ENCODE measurements at places on chromosomes 11 and 22. TPM values are rescaled to one million over a fixed set of nuclear protein-coding genes. Genes with fewer than 3 reads are reported as not detected.

NRGN gene
- 11.6 TPM for total RNA-seq

- peak overlapping the region; percentile 90 for H3K27ac ChIP-seq
- DNase-seq = peak; percentile 83
- H3K27me3 ChIP-seq = no peaks in the 10 kb centered on the region
- H3K4me3 ChIP-seq = peak overlapping the region; percentile 83
- peaks cover 52% of the 10 kb centered on the region for H3K4me1 ChIP-seq
Measured at GRCh38 chr11:65639623-65640482, 2.0 kb downstream of the SIPA1 start.

- no peaks in the 10 kb centered on the region for H3K27me3 ChIP-seq
- H3K36me3 ChIP-seq = peaks cover 16% of the 10 kb centered on the region
- no peak for DNase-seq
- H3K4me3 ChIP-seq = no peak overlapping the region
- peak overlapping the region; percentile 77 for H3K27ac ChIP-seq
- peaks cover 62% of the 10 kb centered on the region for H3K4me1 ChIP-seq
Measured at GRCh38 chr11:114158421-114158820, 98.9 kb downstream of the ZBTB16 start.

DNA sequence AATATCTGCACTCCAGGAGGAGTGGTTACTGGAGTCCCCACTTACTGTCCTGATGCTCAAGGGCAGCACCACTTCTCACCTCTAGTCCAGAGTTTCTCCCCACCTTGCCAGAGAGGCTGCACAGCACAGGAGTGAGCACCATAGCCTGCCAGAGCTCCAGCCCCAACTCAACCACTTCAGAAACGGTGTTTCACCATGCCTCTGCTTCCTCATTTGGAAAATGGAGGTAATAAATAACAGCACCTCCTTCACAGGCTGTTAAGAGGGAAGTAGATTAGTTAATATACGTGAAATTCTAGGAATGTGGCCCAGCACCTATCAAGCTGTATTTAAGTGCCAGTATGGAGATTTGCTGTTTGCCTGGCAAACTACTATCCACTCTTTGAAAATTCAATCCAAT is 63.0 kb downstream of the GALNT18 start:
- no peaks in the 10 kb centered on the region for H3K27me3 ChIP-seq
- no peak for DNase-seq
- H3K36me3 ChIP-seq = no peaks in the 10 kb centered on the region
- H3K4me1 ChIP-seq = no peaks in the 10 kb centered on the region
- H3K27ac ChIP-seq = no peak overlapping the region

GRCh38 chr11:116328851-116329250 is 443.9 kb downstream of the BUD13 start:
- H3K36me3 ChIP-seq = no peaks in the 10 kb centered on the region
- H3K27me3 ChIP-seq = no peaks in the 10 kb centered on the region
- H3K4me3 ChIP-seq = no peak overlapping the region

GRCh38 chr22:31227186-31227585 is 15.1 kb downstream of the LIMK2 start:
- peaks cover 34% of the 10 kb centered on the region for H3K36me3 ChIP-seq
- H3K27ac ChIP-seq = peak overlapping the region; percentile 22
- DNase-seq = no peak
- no peak overlapping the region for H3K4me3 ChIP-seq

DNA sequence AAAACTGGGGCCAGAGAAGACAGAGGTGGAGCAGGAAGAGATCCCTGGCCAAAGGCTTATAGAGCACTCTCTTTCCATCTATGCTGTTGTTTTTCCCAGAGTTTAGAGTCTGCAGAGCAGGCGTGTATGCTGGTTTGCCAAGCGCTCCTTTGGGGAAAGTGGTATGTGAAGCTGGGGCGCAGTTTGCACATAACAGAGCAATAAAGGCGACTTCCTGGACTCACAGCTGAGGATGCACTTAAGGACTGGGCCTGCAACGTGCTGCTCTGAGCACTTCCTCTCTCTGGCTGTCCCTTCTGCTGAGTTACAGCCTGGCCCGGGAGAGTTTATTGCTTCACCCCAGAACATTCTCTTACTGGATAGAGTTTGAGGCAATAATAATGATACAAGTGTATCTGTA is 41.7 kb downstream of the THAP12 start:
- no peak overlapping the region for H3K4me3 ChIP-seq
- H3K27me3 ChIP-seq = no peaks in the 10 kb centered on the region

TEX12 gene
- 0.20 TPM for total RNA-seq

DNA sequence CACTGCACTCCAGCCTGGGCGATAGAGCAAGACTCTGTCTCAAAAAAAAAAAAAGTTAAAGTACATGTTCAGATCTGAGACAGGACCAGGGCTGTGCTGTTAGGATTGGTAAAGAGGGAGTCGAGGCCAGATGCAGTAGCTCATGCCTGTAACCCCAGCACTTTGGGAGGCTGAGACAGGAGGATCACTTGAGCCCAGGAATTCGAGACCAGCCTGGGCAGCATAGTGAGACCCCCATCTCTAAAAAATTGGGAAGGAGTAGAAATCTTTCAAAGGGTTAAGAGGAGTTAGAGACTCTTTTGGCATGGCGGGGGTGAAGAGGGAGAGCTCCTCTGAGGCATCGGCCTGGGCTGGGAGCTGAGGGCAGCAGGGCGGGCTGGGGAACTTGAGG is 11.8 kb downstream of the SLC25A45 start:
- no peaks in the 10 kb centered on the region for H3K27me3 ChIP-seq
- H3K4me1 ChIP-seq = peaks cover 4% of the 10 kb centered on the region
- DNase-seq = no peak
- no peak overlapping the region for H3K27ac ChIP-seq
- H3K36me3 ChIP-seq = no peaks in the 10 kb centered on the region

DNA sequence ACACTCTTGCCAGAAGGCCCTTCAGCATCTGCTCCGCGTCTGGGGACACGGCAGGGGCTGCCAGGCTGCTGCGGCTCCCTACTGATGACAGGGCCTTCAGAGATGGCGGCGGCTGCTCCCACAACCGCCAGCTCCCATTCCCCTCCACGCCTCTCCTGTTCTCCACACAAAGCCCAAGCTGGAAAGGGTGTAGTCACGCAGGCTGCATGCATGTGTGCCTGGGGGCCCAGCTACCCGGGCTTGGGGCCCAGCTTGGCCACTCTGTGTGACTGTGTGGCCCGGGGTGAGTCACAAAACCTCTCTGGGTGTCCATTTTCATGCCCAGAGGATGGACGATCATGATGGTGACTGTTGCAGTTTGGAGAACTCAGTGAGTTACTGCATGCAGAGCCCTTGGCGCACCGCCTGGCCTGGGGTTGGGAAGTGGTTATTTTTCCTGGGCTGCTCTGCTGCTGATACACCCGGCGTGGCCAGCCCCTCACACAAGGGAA is 31.7 kb upstream of the PARVB start:
- peaks cover 59% of the 10 kb centered on the region for H3K36me3 ChIP-seq
- no peak for DNase-seq
- H3K27ac ChIP-seq = no peak overlapping the region
- H3K4me3 ChIP-seq = no peak overlapping the region
- H3K27me3 ChIP-seq = no peaks in the 10 kb centered on the region
- H3K4me1 ChIP-seq = peaks cover 29% of the 10 kb centered on the region

EXPH5 gene
- 2.0 TPM for total RNA-seq

CCDC87 gene
- total RNA-seq = 0.08 TPM

DNA sequence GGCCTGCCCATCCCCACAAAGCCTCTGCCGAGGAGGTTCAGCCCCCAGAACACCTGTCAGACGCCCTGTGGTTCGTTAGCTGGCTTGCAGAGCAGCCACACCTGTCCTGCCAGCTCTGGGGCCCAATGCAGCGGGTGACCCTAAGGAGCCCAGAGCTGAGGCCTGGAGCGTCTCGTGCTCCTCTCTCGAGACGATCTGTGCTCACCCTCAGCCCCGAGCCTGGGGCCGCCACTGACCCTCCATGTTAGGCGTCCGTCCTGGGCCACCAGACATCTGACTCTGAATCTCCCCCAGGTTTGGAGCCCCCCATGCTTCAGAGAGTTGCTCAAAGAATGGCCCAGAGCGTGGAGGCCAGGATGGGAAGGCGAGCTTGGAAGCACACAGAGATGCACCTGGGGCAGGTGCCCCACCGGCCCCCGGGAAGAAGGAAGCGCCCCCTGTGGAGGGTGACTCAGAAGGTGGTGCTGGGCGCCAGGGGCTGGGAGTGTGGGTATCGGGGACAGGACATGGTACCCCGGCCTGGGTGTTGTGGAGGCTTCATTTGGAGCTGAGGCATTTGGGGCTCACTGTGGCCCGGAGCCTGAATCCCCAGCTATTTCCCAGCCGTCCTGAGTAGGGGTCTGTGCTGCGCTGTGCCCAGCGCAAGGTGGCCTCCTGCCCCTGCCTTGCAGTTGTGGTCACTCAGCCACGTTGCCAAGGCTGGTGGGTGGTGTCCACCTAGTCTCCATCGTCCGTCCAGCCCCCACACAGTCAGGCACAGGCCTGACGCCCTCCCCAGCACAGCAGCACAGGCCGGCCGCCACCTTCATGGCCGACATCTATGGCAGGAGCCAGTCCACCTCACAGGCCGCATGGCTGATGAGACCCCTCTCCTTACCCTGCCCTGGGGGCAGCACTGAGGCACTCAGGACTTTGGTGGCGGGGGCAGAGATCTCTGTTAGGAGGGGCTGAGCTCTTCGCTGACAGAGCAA is 36.2 kb downstream of the SBF1 start:
- no peak for DNase-seq
- peaks cover 3% of the 10 kb centered on the region for H3K4me1 ChIP-seq
- H3K4me3 ChIP-seq = no peak overlapping the region
- H3K27me3 ChIP-seq = no peaks in the 10 kb centered on the region
- peak overlapping the region; percentile 64 for H3K27ac ChIP-seq
- peaks cover 8% of the 10 kb centered on the region for H3K36me3 ChIP-seq

DNA sequence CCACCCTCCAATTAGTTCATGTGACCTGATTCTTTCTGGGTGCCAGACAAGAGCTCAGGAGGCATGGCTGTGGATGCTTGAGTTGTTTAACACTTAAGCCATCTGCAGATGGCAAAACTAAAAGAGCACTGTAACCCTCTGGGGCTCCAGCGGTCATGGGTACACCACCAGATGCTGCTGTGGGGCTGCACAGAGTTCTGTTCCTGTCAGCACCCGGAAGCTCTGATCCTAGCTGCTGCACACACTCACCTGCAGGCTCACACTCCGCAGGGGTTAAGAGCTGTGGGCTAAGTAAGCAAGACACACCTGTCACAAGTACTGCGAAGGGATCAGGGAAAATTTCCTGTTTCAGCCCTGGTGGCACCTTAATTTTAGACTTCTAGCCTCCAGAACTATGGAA is 307.8 kb downstream of the C11orf87 start:
- DNase-seq = no peak
- no peaks in the 10 kb centered on the region for H3K27me3 ChIP-seq
- H3K4me1 ChIP-seq = no peaks in the 10 kb centered on the region
- no peak overlapping the region for H3K4me3 ChIP-seq
- no peaks in the 10 kb centered on the region for H3K36me3 ChIP-seq

DNA sequence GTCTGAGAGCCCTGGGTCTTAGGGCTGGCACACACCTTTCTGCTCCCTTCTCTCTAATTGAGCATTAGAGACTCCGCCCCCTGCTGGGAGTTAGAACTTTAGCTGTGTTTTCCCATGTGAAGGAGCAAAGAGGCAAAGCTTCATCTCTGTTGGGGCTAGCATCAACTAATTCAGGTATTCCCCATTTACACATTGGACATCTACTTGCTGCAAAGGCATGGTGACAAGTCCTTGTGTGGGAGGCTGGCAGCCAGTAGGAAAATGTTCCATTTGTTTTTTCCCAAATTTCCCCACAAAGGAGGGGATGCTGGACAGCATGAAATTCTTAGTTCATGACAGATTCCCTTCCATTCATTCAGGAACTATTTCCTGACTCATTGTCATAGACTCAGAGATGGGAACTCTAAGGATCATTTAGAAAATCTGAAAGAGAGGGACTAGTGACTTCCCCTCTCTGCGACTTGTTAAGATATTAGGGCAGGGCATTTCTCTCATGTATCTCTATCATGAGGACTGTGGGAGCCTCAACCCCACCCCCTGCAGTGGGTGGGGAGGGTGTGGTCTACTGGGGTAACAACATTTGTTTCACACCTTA is 3.6 kb downstream of the CD44 start:
- H3K27ac ChIP-seq = peak overlapping the region; percentile 28
- H3K27me3 ChIP-seq = no peaks in the 10 kb centered on the region
- peak; percentile 26 for DNase-seq
- H3K36me3 ChIP-seq = peaks cover 69% of the 10 kb centered on the region
- H3K4me1 ChIP-seq = peaks cover 73% of the 10 kb centered on the region

- H3K4me1 ChIP-seq = no peaks in the 10 kb centered on the region
- DNase-seq = no peak
- no peaks in the 10 kb centered on the region for H3K36me3 ChIP-seq
- no peaks in the 10 kb centered on the region for H3K27me3 ChIP-seq
Measured at GRCh38 chr11:70255477-70256116, 14.9 kb upstream of the PPFIA1 start.

SMIM35 gene
- 0.27 TPM for total RNA-seq

DNA sequence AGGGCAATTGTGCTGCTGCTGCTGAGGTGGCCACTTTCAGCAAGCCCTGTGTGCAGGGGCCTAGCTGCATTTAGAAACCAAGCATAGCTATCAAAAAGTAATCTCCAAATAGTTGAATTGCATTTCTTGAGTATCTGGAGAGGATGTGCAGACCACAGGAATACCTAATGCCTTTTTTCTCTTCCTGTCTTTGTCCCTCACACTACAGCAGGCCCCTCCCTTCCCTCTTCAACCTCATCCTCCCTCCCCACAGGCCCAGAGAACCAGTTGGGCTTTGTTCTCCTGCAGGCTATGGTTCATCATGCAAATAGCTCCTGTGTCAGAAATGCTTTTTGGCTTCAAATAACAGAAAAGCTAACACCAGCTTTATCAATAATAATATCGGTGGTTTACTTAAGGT is 47.7 kb downstream of the DKK3 start:
- H3K27me3 ChIP-seq = peaks cover 12% of the 10 kb centered on the region
- H3K4me1 ChIP-seq = peaks cover 42% of the 10 kb centered on the region
- peak overlapping the region; percentile 5 for H3K4me3 ChIP-seq
- DNase-seq = peak; percentile 62
- peak overlapping the region; percentile 63 for H3K27ac ChIP-seq

DNA sequence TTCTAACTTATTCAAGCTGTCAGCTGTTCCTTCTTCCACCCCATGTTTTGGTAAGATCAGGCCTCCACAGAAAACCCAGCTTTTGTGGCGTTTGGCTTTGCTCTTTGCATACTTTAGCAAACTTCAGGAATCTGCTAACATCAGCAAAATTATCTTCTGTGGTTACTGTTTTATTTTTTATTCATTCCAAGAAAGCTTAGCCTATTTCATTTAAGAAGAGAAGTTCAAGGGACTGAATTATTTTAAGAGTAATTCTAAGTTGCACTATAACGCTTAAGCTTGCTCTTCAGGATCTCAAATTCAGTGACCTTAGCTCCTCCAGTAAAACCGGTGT is 1.1 kb downstream of the JHY start:
- peak overlapping the region; percentile 76 for H3K4me3 ChIP-seq
- peaks cover 17% of the 10 kb centered on the region for H3K27me3 ChIP-seq
- H3K4me1 ChIP-seq = peaks cover 21% of the 10 kb centered on the region
- peak; percentile 8 for DNase-seq

GRCh38 chr11:12897390-12897789 is 111.7 kb upstream of the RASSF10 start:
- H3K36me3 ChIP-seq = no peaks in the 10 kb centered on the region
- peaks cover 7% of the 10 kb centered on the region for H3K4me1 ChIP-seq
- H3K4me3 ChIP-seq = no peak overlapping the region
- no peak overlapping the region for H3K27ac ChIP-seq

- H3K27me3 ChIP-seq = peaks cover 50% of the 10 kb centered on the region
- peaks cover 5% of the 10 kb centered on the region for H3K4me1 ChIP-seq
- H3K4me3 ChIP-seq = no peak overlapping the region
- DNase-seq = no peak
- H3K36me3 ChIP-seq = no peaks in the 10 kb centered on the region
Measured at GRCh38 chr11:120173019-120173705, 35.2 kb upstream of the TRIM29 start.

OR51B5 gene
- not detected for total RNA-seq

- H3K27ac ChIP-seq = peak overlapping the region; percentile 42
- peaks cover 7% of the 10 kb centered on the region for H3K27me3 ChIP-seq
- H3K4me3 ChIP-seq = peak overlapping the region; percentile 59
- H3K36me3 ChIP-seq = peaks cover 29% of the 10 kb centered on the region
- no peak for DNase-seq
Measured at GRCh38 chr11:47979378-47980087, 826 bp upstream of the PTPRJ start.

SMTNL1 gene
- not detected for total RNA-seq

Measured in activated CD4-positive, alpha-beta T cell treated with anti-CD3 and anti-CD28 coated beads, Interleukin-2, amount 10 ng/mL, durations not matched to agents 7 days and 5 days (primary cell).